ENCODE measurements at places on chromosomes 5 and 9.

DNA sequence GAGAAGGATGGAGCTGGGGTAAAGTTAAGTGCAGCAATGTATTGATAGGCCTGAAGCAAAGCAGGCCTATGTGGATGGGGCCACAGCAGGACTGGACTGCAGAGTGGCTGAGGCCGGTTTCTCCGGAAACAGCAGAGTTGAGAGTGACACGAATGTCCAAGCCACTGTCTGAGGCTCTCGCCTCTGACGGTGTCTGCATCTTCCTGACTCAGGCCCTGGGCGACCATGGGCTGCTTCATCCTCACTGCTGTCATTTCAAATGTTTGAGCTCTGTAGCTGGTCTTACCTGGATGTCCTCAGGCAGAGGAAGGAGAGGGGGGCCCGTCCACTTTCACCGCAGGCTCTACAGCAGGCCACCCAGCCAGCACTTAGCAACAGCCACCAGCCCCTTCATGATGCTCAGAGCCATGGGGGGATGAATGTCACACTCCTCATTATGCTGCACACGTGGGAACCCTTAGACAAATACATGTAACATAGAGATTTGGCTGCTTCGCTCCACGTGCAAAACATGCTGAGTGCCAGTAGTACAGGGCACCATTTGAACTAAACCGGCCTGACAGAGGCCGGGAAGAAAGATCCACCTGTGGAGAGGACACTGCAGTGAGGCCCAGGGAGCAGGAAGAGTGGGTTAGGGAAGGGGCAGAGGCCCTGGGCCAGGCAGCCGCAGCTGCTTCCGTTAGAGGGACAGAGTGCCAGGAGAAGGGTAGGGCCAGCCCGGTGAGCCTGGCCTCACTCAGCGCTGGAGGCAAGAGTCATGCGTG is 31.7 kb upstream of the NXNL2 start:
- no peak for DNase-seq

DNA sequence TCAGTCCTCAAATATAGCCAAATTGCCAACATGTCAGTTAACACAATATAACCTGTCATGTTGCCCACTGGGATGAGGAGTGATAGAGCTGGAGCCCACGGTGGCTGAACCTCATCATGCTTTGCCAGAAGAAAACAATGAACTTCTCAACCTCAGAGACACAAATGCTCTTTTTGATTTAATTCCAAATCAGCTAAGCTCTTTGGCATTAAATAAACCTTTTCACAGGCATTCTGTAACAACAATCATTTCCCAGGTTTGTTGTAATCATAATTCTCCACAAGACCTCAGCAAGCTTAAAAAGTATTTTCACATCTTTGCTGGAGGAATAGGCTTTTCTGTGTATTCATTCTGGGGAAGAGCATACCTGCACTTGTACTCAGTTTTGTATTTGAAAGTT is 830.9 kb downstream of the MAT2B start:
- DNase-seq: no peak

DNA sequence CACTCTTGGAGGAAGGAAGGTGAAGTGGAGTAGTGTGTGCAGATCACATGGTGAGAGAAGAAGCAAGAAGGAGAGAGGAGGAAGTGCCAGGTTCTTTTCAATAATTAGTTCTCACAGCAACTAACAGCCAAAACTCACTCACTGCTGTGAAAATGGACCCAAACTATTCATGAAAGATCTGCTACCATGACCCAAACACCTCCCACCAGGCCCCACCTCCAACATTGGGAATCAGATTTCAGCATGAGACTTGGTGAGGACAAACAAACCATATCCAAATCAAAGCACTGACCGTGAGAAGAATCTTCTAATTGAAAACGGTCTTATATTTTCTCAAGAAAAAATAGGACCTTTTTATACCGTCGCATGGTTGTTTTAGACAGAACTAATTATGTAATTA is 468.7 kb upstream of the TYRP1 start:
- DNase-seq: no peak

DNA sequence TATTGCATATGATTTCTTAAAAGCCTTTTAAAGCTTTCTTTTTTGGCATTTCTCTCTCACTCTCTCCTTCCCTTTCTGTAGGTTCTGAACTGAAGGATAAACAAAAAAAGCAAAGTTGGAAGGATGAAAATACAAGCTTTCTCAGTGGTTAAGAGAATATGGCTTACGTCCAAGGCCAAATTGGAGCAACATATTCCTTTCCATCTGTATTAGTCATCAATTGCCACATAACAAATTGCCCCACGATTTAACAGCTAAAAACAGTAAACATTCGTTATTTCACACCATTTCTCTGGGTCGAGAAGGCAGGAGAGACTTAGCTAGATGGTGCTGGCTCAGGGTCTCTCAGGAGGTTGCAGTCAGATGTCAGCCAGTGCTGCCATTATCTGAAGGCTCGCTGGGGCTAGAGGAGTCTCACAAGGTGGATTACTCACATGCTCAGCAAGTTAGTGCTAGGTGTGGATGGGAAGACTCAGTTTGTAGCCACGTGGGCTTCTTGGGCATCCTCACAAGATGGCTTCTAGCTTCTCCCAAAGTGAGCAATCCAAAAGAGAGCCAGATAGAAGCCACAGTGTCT is 2.0 kb upstream of the ROR2 start:
- DNase-seq: no peak

DNA sequence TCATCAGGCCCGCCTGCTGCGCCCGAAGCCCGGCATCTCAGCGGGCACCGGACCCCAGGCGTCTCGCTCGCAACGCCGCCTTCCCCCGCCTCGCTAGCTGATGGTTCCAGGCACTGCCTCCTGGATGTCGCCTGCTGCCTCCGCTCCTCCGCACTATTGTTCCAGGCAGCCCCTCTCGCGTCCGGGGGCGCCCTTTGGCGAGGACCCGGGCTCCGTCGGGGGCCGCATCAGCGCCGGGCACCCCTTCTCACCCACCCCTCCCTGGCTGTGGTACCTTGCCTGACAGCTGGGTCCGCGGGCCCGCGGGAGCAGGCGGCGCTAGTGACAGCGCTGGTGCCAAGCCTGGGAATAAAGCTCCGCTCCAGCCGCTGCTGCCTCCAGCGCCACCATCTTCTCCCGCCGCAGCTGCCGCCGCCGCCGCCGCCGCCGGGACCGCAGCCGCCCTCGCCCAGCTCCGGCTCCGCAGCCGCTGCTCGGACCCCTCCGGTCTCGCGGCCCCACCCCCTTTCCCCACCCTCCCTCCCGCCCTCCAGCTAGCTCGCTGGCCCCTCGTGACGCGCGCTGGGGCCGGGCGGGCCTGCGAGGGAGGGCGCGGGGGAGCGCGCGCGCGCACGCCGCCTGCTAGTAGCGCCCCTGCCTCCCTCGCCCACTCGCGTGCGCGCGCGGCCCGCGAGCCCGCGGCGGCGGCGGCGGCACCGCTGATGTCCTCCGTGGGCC is at the start of gene APBA1:
Gene APBA1, minus strand, starts transcription at position 493 of the 717 bp plus-strand sequence.
- peak; percentile 76 for DNase-seq

- DNase-seq: no peak
These were observed 85.3 kb downstream of the PAPPA start for GRCh38 chr9:116238776-116239340.

- DNase-seq: no peak
These were observed 16.0 kb downstream of the FAM174A start for GRCh38 chr5:100551183-100551582.

- peak; percentile 79 for DNase-seq
These were observed 34.6 kb upstream of the TNIP1 start for GRCh38 chr5:151115272-151115905.

DNA sequence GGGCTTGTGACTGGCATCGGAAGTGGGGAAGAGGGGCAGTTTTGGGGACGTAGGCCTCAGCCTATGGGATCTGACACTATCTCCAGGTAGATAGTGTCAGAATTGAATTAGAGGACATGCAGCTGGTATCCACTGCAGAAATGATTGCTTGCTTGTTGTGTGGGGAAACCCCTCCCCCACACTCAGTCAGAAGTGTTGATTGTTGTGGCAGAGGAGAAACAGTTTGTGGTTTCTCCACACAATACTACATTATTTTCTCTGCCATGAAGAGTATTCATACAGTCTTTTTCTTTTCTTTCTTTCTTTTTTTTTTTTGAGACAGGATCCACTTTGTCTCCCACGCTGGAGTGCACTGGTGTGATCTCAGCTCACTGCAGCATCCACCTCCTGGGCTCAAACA is 113.9 kb downstream of the ARRDC3 start:
- DNase-seq: no peak

GRCh38 chr5:167254132-167254531 is 1037.3 kb upstream of the WWC1 start:
- no peak for DNase-seq

- DNase-seq: no peak
These were observed 50.2 kb downstream of the FAM114A2 start for GRCh38 chr5:153988510-153988909.

GRCh38 chr5:5886812-5887486 is 464.5 kb downstream of the ICE1 start:
- DNase-seq: no peak

DNA sequence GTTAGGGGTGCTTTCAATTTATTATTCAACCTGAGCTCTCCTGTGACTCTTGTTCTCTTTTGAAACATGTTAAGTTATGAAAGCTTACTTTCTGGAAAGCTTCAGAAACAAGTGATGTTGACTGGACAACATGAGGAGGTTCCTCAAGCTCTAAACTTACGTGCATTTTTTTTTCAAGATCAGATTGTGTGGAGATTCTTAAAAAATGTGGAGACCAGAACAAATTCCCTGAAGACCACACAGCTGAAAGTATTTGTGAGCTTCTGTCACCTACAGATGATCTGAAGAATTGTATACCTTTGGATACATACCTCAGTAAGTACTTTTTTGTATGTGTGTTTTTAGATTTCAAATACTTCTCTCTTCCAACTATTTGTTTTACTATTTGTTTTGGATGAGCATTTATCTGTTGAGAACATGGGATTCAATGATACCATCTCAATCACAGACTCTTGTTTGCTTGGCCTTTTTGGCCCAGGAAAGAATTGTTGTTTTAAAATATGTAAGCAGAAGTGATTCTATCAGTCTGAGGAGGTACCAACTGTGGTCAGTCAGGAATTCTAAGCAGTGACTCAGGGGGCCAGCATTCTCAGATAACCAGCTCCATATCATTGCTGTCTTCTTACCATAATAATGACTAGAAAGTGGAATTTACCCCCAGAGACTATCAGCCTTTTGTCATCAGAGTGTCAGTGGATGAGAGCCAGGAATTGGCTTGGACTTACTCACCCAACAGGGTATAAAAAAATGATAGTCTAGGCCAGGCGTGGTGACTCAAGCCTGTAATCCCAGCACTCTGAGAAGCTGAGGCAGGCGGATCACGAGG is 34.4 kb upstream of the GLIPR2 start:
- DNase-seq: no peak

GRCh38 chr9:14327036-14327435 is 13.1 kb upstream of the NFIB start:
- DNase-seq: no peak

DNA sequence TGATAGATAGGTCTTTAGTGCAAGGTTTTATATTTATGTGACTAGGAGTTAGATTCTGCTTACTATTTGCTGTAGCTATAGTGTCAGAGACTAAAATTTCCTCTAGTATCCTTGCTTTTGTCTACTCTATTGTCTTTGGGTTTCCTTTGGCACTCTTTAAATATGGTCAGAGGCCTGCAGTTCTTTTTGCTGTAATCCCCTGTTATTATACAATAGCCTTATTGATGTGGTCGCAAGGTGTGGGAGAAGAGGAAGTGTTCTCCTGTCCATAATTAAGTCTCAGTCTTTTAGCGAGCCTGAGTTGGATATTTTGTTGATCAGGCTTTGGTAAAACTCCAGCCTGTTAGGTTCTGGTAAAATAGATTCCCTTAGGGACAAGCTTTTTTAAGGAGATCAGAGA is 34.9 kb downstream of the LURAP1L start:
- no peak for DNase-seq
